ENCODE measurements at places on chromosomes 1 and 21. TPM values are rescaled to one million over a fixed set of nuclear protein-coding genes. Genes with fewer than 3 reads are reported as not detected.

DNA sequence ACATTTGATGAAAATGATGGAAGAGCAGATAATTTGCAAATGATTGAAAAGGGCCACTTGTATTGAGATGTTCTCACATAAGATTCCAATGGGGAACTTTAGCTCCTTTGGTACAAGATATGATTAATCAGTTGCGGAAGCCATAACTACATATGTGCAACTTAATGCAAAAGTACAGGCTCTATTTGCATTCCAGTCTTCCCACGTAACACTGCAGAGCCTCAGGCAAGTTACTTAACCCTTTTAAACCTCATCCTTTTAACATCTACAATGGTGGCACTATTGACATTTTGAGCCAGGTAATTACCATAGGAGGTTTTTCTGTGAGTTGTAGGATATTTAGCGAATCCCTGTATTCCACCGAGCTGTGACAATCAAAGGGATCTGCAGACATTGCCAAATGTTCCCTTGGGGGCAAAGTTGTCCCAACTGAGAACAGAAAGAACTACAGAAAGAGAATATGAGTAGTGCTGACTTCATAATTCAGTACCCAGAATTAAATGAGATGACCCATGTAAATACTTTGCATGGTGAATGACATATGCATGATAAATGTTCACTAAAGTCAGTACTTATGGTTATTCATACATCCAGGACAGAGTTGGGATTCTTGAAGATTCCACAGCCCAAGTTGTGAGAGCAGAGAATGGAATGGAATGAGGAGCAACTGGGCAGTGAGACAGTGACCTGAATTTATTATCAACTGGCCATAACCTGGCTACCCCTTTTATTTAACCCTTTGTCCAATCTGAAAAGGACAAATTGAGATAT, 62.6 kb downstream of the SPAG17 start:
- no peak for DNase-seq

DNA sequence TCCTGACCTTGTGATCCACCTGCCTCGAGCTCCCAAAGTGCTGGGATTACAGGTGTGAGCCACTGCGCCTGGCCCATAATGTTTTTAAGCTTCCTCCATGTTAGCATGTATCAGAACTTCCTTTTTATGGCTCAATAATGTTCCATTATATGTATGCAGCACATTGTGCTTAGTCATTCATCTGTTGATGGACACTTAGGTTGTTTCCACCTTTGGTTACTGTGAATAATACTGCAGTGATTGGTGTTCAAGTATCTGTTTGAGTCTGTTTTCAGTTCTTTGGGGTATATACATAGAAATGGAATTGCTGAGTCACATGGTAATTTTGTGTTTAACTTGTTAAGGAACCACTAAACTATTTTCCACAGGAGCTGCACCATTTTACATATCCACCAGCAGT, 17.7 kb downstream of the CMPK1 start:
- no peak for DNase-seq

Gene FMO1
- polyA plus RNA-seq = not detected

Gene CALML6
- polyA plus RNA-seq = not detected

Gene REN
- polyA plus RNA-seq = not detected

DNA sequence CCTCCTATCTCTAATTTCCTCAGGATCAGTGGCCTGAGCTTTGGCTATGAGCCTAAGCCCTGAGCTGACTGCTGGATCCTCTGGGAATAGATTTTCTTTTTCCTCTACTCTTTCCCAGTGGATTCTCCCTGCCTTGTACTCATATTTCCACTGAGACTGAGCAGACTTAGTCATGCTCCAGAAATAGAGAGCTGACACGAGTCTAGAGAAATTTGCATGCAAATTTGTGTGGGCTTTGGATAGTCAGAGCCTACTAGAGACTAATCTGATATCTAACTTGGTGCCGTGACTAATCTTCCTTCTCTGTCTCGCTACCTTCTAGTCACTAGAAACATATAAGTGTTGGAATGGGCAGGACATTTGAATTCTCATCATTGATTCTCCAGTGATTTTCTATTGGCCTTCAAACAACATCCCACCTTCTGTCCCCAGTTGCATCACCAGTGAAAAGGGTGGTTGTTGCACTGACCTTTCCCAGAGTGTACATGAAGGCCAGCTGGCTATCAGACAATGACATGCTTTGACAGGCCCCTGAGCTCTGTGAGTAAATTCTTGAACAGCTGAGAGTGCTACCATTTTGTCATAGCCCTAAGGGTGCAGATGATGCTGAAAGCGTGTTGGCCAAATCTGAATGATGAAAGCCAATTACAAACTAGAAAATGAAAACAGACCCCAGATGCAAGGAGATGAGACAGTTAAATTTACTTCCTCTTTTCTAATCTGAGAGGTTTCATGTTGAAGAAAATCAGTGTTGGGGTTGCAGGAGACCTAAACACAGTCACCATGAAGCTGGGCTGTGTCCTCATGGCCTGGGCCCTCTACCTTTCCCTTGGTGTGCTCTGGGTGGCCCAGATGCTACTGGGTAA, at the start of gene FCRLA:
TSS of gene FCRLA (plus strand) at position 748 of the 866 bp plus-strand sequence. CDS start at position 784, 36 bp downstream.
- DNase-seq = no peak

Gene KCNE2
- polyA plus RNA-seq = 0.31 TPM

Gene CD247
- 718 TPM for polyA plus RNA-seq

Gene KRTAP7-1
- polyA plus RNA-seq = not detected

DNA sequence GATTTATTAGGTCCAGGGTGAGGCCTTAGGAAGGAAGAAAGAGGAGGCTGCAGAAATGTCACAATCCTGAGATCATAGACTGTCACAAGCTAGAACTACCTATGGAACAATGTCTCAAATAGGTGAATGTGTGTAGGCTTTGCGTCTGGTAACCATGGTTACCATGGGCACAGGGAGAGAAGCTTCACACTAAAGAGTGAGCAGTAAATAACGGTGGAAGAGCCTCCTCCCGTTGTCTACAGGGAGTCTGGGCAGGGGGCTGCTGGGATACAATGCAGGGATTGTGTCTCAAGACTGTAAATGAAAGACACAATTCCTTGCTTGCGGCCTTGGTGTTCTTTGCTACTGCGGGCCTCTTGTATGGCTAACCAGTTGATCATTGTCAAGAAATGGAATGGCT, 28.2 kb upstream of the KCNJ6 start:
- DNase-seq = no peak

Gene HSPA6
- not detected for polyA plus RNA-seq

Gene SPRR3
- polyA plus RNA-seq = not detected

Gene FAM43B
- polyA plus RNA-seq = not detected

- no peak for DNase-seq
These were observed 76.9 kb upstream of the TNFSF18 start for GRCh38 chr1:173127369-173128307.

- no peak for DNase-seq
These were observed 539.7 kb upstream of the DAB1 start for GRCh38 chr1:57963581-57963980.

GRCh38 chr1:157678721-157679120, 21.8 kb downstream of the FCRL3 start:
- no peak for DNase-seq

GRCh38 chr1:63074321-63074720, 248.0 kb upstream of the FOXD3 start:
- DNase-seq = no peak

All from CD4-positive, CD25-positive, alpha-beta regulatory T cell (primary cell).